Left lobe of liver (tissue), 2 donors: ENCODE measurements at places on chromosomes 13 and 19. TPM values are rescaled to one million over a fixed set of nuclear protein-coding genes. Genes with fewer than 3 reads are reported as not detected.

Gene ZNF587B
- 10.2 TPM for total RNA-seq

GRCh38 chr13:41111454-41111853, 21.1 kb downstream of the KBTBD6 start:
- DNase-seq = no peak

GRCh38 chr19:18058208-18059009, 28.3 kb downstream of the IL12RB1 start:
- DNase-seq = peak; percentile 80

GRCh38 chr19:4108767-4109625, 14.9 kb downstream of the MAP2K2 start:
- DNase-seq = no peak

GRCh38 chr13:110483386-110483968, 78.0 kb downstream of the RAB20 start:
- DNase-seq = no peak

GRCh38 chr13:39822437-39822836, 167.0 kb downstream of the COG6 start:
- DNase-seq = no peak

- no peak for DNase-seq
These were observed 1359.0 kb downstream of the OLFM4 start for GRCh38 chr13:54387625-54388024.

DNA sequence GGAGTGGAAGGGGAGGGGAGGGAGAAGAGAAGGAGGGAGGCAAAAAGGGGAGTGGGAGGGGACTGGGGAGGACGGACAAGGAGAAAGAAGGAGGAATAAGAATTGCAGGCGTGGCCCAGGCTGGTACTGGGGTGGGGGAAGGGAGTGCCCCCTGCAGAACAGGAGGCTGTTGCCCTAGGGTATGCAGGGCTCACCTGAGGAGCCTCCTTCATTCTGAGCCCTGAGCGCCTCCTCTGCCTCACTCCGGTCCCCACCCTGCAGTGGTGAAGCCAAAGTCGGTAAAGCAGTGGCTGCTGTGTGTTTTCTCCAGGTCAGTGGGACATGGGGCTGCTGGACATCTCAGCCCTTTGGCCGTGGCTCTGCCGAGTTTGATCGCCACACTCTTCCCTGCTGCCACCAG, 9.1 kb upstream of the CDC16 start:
- DNase-seq = no peak

- DNase-seq = no peak
These were observed 412.5 kb upstream of the PCDH9 start for GRCh38 chr13:67642657-67643056.
